Stimulated activated CD4-positive, alpha-beta T cell treated with anti-CD3 and anti-CD28 coated beads, Interleukin-15, amount 100 ng/mL, for 1 hour (primary cell): ENCODE measurements at places on chromosomes 3 and 15.

DNA sequence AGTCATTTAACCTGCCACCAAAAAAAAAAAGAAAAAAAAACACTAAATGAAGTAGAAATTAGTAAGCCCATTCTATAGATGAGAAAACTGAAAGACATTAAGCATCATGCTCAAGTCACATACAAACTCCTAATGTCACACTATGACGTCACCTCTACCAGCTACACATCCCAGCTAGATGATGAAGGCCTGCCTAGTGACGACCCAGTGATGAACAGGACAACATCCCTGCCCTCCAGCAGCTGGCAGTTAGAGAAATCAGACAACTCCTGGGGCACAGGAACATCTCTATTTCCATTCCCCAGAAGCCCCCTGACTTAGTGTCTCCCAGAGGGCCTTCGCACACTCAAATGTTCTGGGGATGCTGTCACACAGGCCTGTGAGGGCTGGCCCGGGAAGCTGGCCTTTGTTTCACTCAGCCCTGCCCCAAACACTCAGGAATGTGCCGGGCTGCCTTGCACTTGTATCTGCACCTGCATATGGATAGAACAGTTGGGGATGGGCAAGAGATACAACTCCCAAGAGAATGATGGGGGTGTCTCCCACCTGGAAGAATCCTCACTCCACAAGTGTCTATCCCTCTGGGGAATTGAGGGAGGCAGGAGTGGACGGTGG, 7.0 kb upstream of the HAPLN3 start:
- no peak for DNase-seq

DNA sequence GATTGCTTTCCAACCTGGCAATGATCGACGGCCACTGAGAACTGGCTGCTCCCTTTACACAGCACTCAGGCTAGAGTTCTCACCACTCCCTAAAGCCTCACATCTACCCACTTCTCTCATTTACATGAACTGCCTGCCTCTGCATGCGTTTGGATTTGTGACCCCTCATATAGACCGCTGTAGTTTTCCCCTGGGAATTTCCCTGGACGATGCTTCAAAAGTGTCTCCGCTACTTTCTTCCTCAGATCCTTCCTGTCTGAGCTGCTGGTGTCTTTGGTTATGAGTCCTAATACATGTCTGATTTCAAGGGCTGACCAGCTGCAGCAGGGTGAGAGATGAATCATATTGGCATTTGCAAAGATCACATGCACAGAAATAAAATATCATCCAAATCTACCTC, 116.7 kb upstream of the ETV5 start:
- DNase-seq, result no peak

GRCh38 chr3:95289295-95289694, 1226.4 kb downstream of the NSUN3 start:
- no peak for DNase-seq

DNA sequence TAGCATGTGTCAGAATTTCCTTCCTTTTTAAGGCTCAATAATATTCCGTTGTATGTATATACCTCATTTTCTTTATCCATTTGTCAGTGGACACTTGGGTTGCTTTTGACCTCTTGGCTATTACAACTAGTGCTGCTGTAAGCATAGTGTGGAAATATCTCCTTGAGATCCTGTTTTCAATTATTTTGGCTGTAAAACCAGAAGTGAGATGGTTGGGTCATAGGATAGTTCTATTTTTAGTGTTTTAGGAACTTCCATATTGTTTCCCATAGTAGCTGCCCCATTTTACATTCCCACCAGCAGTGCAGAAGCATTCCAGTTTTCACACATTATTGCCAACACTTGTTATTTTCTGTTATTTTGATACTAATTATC, 70.4 kb upstream of the C15orf39 start:
- no peak for DNase-seq

GRCh38 chr3:187403768-187404288, 35.6 kb downstream of the RTP4 start:
- DNase-seq, result no peak

GRCh38 chr15:40867199-40867598, 6.8 kb downstream of the RHOV start:
- no peak for DNase-seq

- no peak for DNase-seq
These were observed 29.2 kb downstream of the APH1B start for GRCh38 chr15:63306492-63307073.

GRCh38 chr3:133301194-133301593, 98.7 kb upstream of the BFSP2 start:
- no peak for DNase-seq

GRCh38 chr15:96849271-96849900, 518.9 kb downstream of the NR2F2 start:
- DNase-seq, result no peak

DNA sequence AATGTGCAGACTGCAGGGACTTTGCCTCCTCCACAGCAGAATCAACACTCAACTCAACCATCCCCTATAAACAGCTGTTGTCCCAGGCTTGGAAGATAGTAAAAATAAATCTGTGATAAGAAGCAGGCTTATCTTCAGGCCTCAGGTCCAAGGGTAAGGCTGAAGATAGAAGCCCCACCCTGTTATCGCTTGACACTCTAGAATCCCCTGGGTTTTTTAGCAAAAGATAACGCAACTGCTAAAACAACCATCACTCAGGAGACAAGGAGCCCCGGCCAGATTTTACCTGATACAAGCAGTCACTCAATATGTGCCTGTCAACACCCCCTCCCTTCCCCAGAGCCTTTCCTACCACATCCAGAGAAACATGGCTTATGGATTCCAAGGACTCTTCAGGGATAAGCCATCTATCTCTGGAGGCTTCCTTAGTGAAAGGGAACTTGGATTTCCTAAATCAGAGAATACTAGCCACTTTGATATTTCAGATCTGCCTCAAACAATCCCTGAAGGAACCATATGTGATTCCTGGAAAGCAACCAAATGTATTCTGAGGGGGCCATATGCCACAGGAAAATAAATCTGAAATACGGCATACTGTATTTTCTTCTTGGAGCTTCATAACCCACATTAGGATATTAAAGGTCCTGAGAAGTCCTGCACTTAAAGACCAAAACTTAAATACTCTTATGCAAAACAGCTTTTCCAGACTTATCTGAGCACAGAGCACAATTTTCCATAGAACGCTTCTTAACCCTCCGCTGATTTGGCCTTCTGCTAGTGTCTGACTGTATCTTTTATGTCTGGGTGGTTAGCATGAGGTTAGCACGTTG, 60.4 kb downstream of the LYZL4 start:
- DNase-seq, result no peak

DNA sequence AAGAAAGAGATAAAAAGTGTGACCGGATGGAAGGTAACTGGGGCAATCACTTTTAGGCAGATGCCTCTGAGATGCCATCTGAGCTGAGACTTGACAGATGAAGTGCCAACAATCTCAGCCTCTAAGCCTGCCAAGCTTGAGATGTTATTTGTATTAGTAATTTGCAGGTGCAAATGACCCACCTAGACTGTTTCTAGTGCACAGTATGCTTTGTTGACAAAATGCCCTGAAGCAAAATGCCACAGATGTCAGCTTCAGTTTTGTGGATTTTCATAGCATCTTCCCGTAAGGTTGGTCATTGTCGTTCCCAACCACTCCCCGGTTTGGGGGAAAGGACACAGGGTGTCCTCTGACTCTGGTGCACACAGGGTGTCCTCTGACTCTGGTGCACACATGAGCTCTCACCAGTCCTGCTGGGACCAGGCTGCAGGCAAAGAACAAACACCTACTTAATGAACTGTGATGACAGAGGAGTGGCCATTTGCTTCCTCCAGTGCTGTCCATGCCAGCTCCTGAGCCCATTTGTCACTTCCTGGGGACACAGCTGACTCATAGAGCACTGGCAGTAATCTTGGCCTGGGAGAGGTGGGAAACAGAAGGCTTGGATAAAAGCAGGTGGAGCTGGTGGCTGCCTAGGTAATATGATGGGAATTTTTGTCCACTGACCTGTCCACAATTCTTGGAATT, 16.7 kb upstream of the PPP1R2 start:
- DNase-seq, result no peak

- no peak for DNase-seq
These were observed 16.7 kb downstream of the DCBLD2 start for GRCh38 chr3:98884675-98885371.

GRCh38 chr15:75673426-75674235, 25.9 kb downstream of the SNX33 start:
- DNase-seq, result no peak

DNA sequence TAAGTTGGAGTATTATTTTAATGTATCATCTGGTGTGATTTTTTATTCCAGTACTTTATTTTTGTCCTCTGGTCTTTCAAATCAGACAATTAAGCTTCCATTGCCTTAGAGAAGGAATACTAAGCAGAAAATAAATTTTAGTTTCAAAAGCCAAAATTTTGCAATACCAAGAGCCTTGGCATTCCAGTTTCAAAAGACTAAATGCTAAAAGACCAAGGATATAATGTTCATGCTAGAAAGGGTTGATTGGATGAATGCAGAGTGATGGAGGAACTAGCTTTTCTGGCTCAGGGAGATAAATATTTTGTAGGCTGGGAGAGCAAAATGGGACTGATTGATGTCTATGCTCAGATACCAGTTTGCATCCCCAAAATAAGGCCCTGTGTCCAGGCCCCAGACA, 6.2 kb downstream of the CD200 start:
- DNase-seq, result no peak

- DNase-seq, result no peak
These were observed 47.3 kb downstream of the AQP9 start for GRCh38 chr15:58185439-58185838.

DNA sequence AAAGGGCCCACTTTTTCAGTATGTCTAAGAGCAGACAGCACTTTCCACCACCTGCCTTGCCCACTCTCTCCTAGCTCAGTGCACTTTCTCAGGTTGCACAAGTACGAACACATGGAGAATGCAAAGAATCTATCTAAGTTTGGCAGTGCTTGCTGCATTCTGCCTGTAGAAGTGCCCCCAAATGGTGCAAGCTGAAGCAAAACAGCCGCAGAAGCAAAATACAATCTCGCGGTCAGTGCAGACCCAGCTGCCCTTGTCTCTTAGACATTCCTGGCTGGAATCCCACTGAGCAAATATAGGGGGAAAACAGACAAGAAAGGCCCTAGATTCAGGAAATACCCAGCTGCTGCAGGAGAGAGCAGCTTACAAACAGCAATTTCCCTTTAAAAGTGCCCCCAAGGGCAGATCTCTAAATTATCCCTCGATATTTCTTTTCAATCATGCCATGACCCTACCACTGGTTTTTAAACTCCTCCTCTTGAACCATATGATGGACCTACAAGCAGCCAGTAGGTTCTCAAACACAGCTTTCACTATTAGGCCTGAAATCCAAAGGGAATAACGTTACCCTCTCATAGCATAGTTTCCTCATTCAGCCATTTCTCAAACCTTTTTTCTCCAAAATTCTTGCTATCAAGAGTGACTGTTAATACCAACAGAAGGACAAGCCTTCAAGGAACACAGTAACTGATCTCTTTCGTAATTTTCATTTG, 67.0 kb downstream of the TNIK start:
- no peak for DNase-seq

GRCh38 chr3:194769020-194769643, 83.4 kb downstream of the FAM43A start:
- peak; percentile 82 for DNase-seq

GRCh38 chr3:37375184-37376127, 201.1 kb upstream of the LRRFIP2 start:
- no peak for DNase-seq

GRCh38 chr15:97748576-97748975, 211.9 kb upstream of the ARRDC4 start:
- DNase-seq, result no peak

DNA sequence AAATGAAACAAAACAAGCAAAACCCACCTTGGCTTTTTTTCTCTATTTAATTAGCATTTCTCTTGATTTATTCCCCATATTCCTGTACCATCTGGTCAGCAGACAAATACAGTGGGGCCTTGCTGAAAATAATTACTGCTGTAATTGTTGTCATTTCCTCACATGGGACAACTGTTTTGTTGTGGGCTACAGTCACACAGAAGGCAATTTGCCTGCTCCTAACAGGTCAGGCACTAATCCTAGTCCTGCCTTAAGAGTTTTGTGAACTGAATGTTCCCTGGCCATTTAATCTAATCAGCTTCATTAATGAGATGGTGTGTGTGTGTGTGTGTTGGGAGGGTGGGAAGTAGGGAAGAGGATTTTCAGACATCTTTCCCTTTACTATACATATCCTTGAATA, 11.6 kb downstream of the TRPC1 start:
- DNase-seq, result no peak

DNA sequence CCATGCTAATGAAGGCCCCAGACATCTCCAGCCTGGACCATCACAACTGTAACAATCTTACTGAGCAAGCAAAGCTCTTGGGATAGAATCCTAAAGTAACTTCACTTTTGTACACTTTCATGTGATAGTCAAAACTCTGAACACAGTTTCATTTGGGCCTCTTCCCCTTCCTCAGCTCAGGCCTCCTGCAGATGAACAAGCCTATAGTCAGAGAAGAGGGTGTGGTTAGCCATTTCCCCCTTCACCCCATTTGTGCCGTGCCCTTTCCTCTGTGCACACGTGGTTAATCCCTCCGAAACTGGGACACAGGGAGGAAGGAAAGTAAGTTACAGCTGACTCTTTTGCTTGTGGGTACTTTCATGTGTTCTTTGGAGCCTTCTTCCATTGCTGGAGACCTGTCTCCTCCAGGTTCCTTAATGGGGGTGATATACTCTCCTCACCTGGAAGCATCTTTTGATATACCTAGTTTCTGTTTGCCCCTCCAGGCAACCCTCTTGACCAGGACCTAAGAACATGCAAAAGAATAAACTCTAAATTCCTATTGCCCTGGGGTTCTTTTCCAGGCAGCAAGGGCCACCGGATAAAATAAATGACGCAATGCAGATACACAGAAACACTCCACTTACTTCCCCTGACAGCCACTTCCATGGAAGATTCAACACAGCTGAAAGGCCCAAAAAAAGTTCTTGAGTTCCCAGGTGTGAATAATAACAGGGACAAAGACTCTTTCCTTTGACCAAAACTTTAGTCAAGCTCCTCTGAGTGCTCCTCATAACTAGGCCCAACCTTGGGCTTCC, 29.6 kb upstream of the CSTA start:
- no peak for DNase-seq

DNA sequence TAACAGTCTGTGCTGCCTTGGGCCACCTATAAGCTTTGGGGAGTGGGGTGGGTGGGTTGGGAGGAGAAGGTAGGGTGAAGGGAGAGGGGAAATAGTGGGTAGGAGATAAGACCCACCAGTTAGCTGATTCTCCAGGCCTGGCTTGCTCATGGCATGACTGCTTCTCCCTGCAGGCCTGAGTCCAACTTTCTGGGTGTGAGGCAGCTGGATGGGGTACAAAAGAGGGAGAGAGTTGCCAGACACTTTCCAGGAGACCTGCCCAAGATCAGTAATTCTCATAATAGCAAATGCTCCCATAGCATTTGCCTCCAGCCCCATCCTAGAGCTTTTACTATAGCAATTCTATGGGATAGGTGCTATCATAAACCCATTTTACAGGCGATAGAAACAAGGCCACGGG, 7.7 kb downstream of the CGNL1 start:
- no peak for DNase-seq

- DNase-seq, result no peak
These were observed 11.0 kb downstream of the GABRA5 start for GRCh38 chr15:26877831-26878230.
